Vagina (tissue), 2 donors: ENCODE measurements at places on chromosomes 6 and 20. TPM values are rescaled to one million over a fixed set of nuclear protein-coding genes. Genes with fewer than 3 reads are reported as not detected.

SCGN gene
- not detected for total RNA-seq

DNA sequence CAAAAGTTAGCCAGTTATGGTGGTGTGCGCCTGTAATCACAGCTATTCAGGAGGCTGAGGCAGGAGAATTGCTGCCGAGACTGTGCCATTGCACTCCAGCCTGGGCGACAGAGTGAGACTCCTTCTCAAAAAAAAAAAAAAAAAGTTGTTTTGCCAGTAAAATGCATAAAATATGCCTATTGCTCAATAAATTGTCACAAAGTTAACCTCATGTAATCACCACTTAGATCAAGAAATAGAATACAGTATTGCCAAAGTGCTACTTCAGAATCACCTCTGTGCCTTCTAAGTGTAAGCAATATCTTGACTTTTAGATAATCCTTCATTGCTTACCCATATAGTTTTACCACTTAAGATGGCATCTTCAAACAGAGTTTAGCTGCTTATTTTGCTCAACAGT is 80.7 kb downstream of the TRMT11 start:
- no peaks in the 10 kb centered on the region for H3K27me3 ChIP-seq
- DNase-seq: no peak
- peaks cover 10% of the 10 kb centered on the region for H3K4me1 ChIP-seq
- H3K36me3 ChIP-seq: no peaks in the 10 kb centered on the region
- H3K27ac ChIP-seq: no peak overlapping the region

GRCh38 chr20:50911716-50912115 is 19.5 kb downstream of the ADNP start:
- no peak overlapping the region for H3K4me3 ChIP-seq
- H3K36me3 ChIP-seq: no peaks in the 10 kb centered on the region
- no peak overlapping the region for H3K27ac ChIP-seq
- peaks cover 79% of the 10 kb centered on the region for H3K4me1 ChIP-seq

DNA sequence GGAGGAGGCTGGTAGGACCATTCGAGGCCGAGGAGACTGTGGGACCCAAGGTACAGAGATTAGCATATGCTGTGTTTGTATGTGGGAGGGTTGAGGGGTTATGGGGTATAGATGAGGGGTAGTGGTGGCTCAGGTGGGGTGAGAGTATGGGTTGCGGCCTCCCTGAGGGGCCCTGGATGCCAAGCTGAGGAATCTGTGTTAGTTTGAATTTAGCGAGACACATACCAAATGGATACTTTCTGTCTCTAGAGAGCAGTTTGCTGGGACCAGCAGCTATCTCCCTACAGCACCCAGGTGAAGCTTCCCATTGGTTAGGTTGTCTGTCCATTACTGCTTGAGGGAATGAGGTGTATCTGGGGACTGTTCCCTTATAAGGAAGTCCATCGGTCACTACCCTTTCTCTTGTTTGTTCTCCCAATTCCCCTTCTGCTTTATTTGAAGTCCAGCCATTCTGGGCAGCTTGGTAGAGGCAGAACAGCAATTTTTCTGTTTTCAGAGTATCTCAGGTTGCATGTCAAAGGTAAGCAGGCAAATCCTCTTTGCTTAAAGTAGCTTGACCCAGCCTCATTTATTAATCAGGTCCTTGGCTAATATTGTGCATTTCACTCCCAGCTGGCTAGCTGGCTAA is 15.2 kb downstream of the CHMP4B start:
- no peaks in the 10 kb centered on the region for H3K27me3 ChIP-seq
- no peak for DNase-seq
- H3K4me3 ChIP-seq: no peak overlapping the region
- H3K27ac ChIP-seq: peak overlapping the region; percentile 61
- no peaks in the 10 kb centered on the region for H3K36me3 ChIP-seq
- H3K4me1 ChIP-seq: peaks cover 89% of the 10 kb centered on the region

KCNS1 gene
- total RNA-seq: not detected

DNA sequence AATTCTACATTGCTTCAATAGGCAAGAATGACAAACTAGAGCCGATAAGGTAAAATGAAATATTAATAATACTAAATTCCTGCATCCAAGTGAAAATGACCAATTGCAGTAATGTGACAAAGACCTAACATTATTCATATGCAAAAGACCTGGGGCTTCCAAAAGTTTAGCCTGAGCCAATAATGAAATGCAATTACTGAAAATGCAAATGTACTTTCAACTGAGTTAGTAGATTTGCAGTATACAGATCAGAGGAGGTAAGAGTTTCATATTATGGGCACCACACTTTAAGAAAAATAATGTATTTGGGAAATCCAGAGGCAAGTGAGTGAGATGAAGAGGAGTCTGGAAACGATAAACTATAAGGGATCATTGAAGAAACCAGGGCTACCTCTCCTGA is 193.7 kb upstream of the GMDS start:
- DNase-seq: no peak
- no peaks in the 10 kb centered on the region for H3K27me3 ChIP-seq
- H3K27ac ChIP-seq: no peak overlapping the region
- H3K36me3 ChIP-seq: no peaks in the 10 kb centered on the region

DEF6 gene
- total RNA-seq: 23.1 TPM

DNA sequence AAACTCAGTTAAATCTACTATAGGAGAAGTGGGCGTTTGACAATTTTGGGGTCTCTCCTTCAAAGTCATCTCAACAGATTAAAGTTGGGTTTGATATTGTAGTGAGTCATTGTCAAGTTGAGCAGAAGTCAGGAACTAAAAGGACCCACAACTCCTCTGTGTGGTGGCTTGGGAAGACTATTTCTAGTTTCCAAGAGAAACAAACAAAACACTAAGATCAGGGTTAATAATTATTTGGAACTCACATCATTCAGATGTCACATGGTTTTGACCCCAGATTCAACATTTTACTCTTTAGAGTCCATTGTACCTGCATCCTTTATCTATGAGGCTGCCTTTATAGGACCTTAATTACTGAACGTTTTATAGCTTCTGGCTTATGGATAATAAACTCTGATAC is 45.3 kb upstream of the TINAG start:
- no peaks in the 10 kb centered on the region for H3K36me3 ChIP-seq
- no peaks in the 10 kb centered on the region for H3K27me3 ChIP-seq
- H3K4me3 ChIP-seq: no peak overlapping the region
- H3K27ac ChIP-seq: no peak overlapping the region

GRCh38 chr20:56978475-56978874 is 288.0 kb downstream of the BMP7 start:
- DNase-seq: no peak
- H3K4me1 ChIP-seq: peaks cover 11% of the 10 kb centered on the region
- no peak overlapping the region for H3K27ac ChIP-seq
- H3K27me3 ChIP-seq: no peaks in the 10 kb centered on the region
- no peak overlapping the region for H3K4me3 ChIP-seq
- H3K36me3 ChIP-seq: no peaks in the 10 kb centered on the region

TFAP2D gene
- total RNA-seq: not detected

- no peak for DNase-seq
- H3K27me3 ChIP-seq: no peaks in the 10 kb centered on the region
- H3K4me1 ChIP-seq: no peaks in the 10 kb centered on the region
- H3K36me3 ChIP-seq: no peaks in the 10 kb centered on the region
- H3K27ac ChIP-seq: no peak overlapping the region
Observed at GRCh38 chr6:130946076-130946475, 117.0 kb downstream of the EPB41L2 start.

SLC22A16 gene
- not detected for total RNA-seq

DNA sequence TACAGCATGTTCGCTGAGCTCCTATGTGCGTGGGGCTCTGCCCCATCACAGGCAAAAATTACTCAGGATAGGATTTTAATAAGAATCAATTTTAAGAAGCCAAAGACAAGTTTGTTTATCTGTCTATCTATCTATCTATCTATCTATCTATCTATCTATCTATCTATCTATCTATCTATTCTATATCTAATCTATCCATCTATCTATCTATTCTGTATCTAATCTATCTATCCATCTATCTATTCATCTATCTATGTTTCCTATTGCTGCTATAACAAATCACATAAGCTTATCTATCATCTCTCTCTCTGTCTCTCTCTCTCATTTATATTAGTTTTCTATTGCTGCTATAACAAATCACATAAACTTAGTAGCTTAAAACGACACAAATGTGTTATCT is 1.7 kb downstream of the ARHGAP40 start:
- no peak for DNase-seq
- no peaks in the 10 kb centered on the region for H3K36me3 ChIP-seq
- H3K4me1 ChIP-seq: peaks cover 5% of the 10 kb centered on the region
- H3K27ac ChIP-seq: no peak overlapping the region
- H3K27me3 ChIP-seq: no peaks in the 10 kb centered on the region

BLOC1S5 gene
- 9.6 TPM for total RNA-seq

- no peak for DNase-seq
- H3K27me3 ChIP-seq: no peaks in the 10 kb centered on the region
Observed at GRCh38 chr20:57403216-57403615, 12.0 kb downstream of the RBM38 start.

SPTLC3 gene
- 5.9 TPM for total RNA-seq

DNA sequence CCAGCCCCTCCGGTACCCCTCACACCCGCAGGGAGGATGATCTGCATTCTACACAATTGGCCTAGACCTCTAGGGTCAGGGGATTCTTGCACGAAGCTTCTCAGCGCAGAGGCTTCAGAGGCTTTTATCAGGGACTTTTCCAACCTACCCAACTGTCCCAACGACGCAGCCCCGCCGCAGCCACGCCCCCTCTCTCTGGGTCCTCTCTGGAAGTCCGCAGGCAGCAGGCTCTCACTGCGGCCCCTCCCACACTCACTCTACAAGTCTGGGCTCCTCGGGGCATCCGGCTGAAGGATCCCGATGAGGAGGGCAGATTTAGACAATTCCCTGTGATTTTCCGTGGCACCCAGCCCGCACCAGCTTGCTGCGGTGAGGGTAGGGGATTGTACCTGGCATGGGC is 227.7 kb upstream of the RNF24 start:
- no peak for DNase-seq
- H3K4me3 ChIP-seq: no peak overlapping the region
- H3K27me3 ChIP-seq: no peaks in the 10 kb centered on the region
- no peaks in the 10 kb centered on the region for H3K36me3 ChIP-seq

DNA sequence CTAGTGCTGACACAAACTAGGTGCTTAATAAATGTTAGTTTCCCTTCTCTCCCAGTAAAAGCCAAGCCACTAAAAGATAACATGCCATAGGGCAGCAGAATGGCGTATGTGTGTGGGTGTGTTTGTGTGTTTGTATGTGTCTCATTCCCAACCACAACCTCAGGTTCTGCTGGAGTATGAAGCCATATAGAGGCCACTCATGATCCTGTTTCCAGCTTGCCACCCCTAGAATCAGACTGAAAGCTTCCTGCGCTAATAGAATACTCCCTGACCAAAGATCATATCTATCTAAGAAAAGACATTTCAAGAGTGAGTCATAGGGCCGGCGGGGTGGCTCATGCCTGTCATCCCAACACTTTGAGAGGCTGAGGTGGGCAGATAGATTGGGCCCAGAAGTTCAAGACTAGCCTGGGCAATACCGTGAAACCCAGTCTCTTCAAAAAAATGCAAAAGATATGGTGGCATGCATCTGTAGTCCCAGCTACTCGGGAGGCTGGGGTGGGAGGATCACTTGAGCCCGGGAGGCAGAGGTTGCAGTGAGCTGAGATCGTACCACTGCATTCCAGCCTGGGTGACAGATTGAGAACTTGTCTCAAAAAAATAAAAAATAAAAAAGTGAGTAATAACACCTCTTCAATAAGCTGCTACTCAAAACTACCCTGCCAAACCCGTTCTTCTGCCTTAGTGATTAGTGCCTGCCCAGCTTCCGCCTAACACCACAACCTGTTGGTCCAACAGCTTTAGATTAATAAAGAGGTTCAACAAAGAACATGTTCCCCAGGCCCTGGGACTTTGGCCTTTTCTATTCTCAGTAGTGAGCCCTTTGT is 11.8 kb upstream of the SNRPC start:
- no peak overlapping the region for H3K4me3 ChIP-seq
- H3K4me1 ChIP-seq: no peaks in the 10 kb centered on the region
- no peaks in the 10 kb centered on the region for H3K27me3 ChIP-seq
- H3K36me3 ChIP-seq: no peaks in the 10 kb centered on the region
- H3K27ac ChIP-seq: no peak overlapping the region

DNA sequence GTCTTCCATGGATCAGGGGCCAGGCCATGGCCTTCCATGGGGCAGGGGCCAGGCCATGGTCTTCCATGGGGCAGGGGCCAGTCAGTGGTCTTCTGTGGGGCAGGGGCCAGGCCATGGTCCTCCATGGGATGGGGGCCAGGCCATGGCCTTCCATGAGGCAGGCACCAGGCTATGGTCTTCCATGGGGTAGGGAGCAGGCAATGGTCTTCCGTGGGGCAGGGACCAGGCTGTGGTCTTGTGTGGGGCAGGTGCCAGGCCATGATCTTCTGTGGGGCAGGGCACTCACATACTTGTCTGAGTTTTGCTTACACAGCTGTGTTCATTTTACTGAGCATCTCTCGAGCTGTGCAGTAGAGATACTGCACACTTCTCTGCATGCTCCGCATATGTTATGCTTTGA is 57.3 kb upstream of the THBS2 start:
- H3K27ac ChIP-seq: no peak overlapping the region
- H3K4me1 ChIP-seq: no peaks in the 10 kb centered on the region
- no peaks in the 10 kb centered on the region for H3K36me3 ChIP-seq
- DNase-seq: no peak

GRCh38 chr20:33162753-33163152 is 5.2 kb upstream of the BPIFA2 start:
- H3K27ac ChIP-seq: no peak overlapping the region
- peak; percentile 61 for DNase-seq
- no peak overlapping the region for H3K4me3 ChIP-seq
- H3K27me3 ChIP-seq: no peaks in the 10 kb centered on the region
- no peaks in the 10 kb centered on the region for H3K4me1 ChIP-seq

- no peak overlapping the region for H3K27ac ChIP-seq
- no peaks in the 10 kb centered on the region for H3K4me1 ChIP-seq
- no peaks in the 10 kb centered on the region for H3K36me3 ChIP-seq
Observed at GRCh38 chr6:159826968-159827647, 27.0 kb downstream of the PNLDC1 start.
